ENCODE measurements at places on chromosomes 6 and 20.

- DNase-seq, result no peak
Measured at GRCh38 chr6:158121335-158121734, 46.7 kb downstream of the SERAC1 start.

DNA sequence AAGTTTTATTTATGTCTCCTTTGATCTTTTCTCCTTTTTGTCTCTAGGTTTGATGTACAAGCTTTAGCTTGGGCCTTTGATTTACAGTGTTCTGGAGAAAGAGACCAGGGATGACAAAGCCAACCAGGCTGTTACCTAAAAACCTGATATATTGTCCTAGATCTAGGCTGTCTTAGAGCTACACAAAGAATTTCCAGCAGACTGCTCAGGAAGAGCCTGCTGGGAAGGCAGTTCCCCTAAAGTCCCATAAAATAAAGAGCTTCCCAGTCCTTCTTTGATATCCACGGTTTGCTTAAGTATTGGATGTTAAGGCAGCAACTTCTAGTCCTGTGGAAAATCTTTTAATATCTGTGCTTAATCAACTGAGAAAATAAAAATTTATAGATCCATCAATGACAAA lies 70.5 kb downstream of the SHLD1 start:
- DNase-seq, result no peak

DNA sequence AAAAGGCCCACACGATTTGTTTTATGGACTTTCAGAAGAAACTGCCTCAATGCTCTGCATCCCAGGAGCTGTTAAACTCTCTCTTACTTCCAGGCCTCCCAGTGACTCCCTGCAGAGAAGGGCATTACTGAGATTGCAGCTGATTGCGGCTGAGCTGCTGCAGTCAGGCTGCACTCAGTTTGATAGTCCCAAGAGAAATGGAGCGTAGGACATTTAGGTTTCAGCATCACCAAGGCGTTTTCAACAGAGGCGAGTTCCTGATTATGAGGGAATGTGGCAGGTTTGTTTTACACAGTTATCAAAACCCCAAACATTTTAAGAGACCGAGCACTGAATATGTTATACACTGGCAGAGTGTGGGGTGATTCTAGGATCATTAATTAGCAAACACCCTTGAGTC lies 145.6 kb downstream of the TBX18 start:
- DNase-seq, result no peak

- no peak for DNase-seq
Measured at GRCh38 chr20:49393803-49394202, 88.7 kb downstream of the KCNB1 start.

DNA sequence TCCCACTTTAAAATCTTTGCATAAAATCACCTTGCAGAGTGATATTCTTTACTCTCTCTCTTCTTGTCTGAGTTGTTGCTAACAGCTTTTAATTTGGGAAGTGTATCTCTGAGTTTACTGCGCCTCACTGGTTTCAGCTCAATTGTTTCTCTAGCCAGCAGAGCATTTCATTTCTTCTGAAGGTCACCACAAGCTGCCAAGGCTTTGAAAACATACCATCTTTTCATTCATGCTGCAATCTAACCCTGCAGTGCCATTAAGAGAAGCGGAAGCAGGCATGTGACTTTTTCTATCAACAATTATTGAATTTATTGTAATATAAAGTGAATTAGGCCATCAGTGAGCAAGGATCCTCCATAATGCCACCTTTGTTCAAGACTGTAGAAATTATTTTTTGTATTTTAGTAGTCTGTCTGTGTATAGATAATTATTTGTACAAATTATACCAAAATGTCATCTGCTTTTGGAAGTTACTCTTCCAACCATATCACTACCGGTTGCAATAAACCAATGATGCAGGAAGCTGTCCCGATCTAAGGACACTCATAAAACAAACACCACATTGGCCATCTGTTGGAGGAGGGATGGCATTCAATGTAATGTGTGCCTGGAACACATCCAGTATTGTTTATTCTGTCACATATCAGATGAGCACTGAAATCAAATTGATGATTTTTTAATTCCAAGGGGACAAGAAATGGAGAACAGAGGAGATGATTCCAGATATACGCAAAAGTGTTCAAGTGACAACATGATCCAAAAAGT lies 26.8 kb downstream of the HS3ST5 start:
- DNase-seq, result no peak

GRCh38 chr6:3237761-3238662 lies 10.6 kb upstream of the TUBB2B start:
- DNase-seq, result no peak

DNA sequence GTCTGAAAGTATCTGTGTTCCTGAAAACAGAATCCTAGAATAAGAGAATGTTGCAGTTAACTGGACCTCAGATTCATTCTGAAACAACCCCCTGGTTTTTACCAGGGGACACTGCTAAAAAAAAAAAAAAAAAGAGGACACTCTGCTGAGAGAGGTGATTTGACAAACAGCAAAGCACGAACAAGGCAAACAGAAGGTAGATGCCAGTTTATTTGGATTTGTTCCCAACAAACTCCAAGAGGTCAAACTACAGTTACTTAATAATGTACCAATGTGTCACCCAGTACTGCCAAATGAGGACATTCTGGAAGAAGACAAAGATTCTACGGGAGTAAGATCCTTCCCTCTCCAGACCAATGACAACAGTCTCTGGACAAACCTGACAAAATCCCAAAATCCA lies 40.6 kb upstream of the SLC22A16 start:
- DNase-seq, result no peak

- DNase-seq, result no peak
Measured at GRCh38 chr6:136409597-136409996, 120.0 kb upstream of the BCLAF1 start.

DNA sequence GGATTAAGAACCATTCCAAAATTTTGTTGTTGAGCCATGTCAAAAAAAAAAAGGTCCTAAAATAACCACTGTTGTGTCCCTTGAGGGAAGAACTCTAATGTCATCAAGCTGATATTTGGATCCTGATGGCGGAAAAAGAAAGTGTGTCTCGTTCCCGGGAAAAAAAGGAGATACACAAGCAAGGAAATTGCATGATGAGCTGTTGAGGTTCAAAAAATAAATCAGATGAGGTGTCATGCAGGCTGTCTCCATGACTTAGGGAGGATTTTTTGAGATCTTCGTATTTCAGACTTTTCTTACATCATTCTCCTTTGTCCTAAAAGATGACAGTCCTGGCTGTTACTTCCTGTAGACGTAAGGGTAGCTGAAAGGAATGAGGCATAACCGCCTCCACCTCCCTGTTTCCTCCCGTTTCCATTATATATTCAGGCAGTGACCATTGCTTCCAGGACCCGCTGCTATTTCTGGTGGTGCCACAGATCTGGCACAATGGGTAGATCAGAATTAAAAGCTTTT lies 117.3 kb upstream of the TNFAIP3 start:
- DNase-seq, result no peak

- no peak for DNase-seq
Measured at GRCh38 chr6:168239044-168239773, 80.4 kb downstream of the DACT2 start.

DNA sequence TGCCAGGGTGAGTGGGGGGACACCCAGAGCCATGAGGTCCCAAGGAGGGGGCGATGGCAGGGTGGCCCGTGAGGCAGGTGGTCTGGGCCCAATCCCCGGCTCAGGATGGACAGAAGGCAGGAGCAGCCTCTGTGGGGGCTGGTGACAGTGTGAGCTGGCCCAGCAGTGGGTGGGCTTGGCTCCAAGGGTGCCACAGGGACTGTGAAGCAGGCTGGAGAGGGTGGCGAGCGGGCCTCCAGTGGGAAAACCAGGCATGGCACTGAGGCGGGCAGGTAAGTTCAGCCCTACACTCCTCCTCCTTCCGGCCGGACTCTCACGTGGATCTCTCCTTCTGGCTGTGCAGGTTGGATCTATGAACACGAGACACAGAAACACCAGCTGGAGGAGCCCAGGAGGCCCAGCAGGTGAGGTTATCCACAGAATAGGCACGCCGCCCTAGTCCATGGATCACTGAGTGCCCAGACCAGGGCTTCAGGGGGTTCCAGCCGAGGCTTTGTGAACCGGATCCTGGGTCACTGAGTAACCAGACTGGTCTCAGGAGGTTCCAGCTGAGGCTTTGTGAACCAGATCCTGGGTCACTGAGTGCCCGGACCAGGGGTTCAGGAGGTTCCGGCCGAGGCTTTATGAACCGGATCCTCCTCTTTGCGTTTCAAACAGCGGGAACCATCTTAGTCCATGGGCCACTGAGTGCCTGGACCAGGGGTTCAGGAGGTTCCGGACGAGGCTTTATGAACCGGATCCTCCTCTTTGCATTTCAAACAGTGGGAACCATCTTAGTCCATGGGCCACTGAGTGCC lies 76.4 kb upstream of the BHLHE23 start:
- DNase-seq, result no peak

- DNase-seq, result peak; percentile 16
Measured at GRCh38 chr20:34069341-34070078, 42.5 kb downstream of the EIF2S2 start.

DNA sequence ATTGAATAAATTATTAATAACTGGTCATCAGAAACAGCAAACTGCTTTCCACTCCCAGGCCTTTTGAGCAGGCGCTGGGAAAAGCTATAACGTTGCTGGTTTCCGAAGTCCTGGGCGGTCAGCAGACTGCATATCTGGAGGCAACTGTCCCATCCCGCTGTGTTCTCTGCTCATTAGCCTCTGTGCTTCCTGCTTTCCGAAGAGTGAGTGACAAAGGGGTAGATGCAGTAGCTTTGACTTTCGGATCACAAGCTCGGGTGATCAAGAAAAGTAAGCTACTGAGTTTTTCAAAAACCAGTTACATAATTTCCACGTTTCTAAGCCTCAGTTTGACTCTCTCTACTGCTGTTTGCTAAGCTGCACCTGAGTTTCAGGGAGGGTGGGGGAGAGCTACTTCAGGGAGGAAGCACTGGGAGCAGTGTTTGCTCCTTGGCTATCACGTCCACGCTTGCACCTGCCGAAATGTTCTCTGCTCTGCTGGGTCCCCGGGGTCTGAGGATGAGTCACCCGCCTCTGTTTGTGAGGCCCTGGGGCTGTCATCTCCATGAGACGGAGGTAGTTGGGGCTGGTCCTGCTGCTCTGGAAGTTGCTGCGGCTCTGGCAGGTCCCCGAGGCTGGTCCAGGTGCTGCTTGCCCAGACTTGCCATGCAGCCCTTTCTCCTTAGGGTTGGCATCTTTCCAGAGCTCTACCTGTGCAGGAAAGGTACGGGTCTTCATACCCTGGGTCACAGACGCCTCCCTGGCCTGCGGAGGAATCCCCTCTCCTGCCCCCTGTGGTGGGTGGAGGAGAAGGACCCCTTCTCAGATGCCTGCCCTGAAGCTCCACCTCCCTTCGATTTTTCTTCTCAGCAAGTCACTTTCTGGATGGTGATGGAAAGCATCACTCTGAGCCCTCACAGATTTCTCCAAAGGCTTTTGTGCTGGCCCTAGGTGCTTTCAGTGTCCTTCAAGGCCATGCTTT lies 220.0 kb downstream of the QKI start:
- no peak for DNase-seq

DNA sequence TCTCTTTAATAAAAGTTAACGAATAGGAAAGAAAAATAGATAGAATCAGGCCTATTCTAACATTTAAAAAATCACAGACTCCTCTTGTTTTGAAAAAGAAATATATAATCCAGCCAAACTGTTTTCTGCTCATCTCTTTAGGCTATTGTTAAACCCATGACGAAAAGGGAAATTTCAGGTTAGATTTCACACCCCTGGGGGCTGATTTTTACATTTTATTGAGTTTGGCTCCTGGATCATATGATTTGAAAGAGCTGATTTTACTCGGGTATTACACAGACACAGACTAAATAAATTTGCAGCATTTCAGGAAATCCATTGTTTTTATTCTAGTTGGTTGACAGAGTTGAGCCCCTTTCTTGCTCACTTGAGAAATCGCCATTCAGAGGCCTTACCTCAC lies 135.8 kb upstream of the HMGCLL1 start:
- no peak for DNase-seq

DNA sequence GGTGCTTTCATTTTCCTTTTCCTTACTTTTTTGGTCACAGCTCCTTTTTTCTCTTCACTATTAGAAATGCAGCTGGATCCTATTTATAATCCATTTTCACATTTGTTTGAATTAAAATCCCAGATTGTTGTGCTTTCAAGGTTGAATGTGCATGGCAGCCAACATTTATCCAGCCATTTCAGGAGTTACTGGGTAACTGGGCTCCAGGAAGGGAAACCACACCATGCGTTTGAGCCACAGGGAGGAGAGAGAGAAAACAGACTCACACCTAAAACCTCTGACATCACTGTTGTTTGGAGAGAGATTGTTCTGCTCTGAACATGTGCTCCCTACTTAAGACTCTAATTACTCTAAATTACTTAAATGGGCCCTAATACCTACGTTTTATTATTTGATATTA lies 173.4 kb downstream of the BMP2 start:
- DNase-seq, result no peak

GRCh38 chr6:16592223-16592911 lies 168.9 kb downstream of the ATXN1 start:
- no peak for DNase-seq

- no peak for DNase-seq
Measured at GRCh38 chr6:85126485-85127167, 323.3 kb upstream of the NT5E start.

- no peak for DNase-seq
Measured at GRCh38 chr6:74946961-74947360, 258.9 kb downstream of the COL12A1 start.

DNA sequence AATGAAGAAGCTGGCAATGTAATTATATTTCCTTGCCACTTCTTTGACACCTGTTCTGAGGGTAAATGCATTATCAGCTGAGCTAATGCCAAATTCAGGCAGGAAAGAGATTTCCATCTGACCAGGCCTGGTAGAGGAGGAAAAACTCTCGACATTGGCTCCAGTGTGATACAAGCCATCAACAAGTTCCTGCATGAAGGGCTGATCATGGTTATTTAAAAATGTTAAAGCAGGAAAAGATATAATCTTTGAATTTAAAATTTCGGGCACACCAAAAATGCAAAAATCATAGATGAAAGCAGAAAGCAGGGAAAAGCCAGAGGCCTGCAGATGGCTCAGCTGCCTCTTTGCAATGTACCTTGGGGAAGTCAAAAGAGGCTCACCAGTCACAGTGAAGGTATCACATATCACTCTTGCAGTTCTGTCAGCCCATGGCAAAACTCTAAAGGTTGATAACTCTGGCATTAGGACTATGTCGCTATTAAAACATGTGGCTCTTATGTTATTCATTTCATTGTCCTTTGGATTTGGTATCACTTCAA lies 39.1 kb downstream of the LGSN start:
- no peak for DNase-seq

- DNase-seq, result no peak
Measured at GRCh38 chr6:408599-409102, 17.1 kb downstream of the IRF4 start.

- DNase-seq, result no peak
Measured at GRCh38 chr6:83258517-83258916, 65.4 kb downstream of the RWDD2A start.

Data from stimulated activated CD8-positive, alpha-beta memory T cell treated with anti-CD3 and anti-CD28 coated beads, Interleukin-15, amount 100 ng/mL, for 48 hours (primary cell).